ENCODE measurements at places on chromosomes 2 and 18. TPM values are rescaled to one million over a fixed set of nuclear protein-coding genes. Genes with fewer than 3 reads are reported as not detected.

PREPL gene
- 78.5 TPM for total RNA-seq

ESCO1 gene
- 48.6 TPM for total RNA-seq

MARCHF7 gene
- 76.6 TPM for total RNA-seq

C2orf80 gene
- total RNA-seq: 0.45 TPM

ASAP2 gene
- 16.1 TPM for total RNA-seq

SUMO1 gene
- total RNA-seq: 145 TPM

GPC1 gene
- 5.8 TPM for total RNA-seq

UPP2 gene
- total RNA-seq: not detected

SFTPB gene
- total RNA-seq: not detected

CHRND gene
- total RNA-seq: not detected

UGT1A8 gene
- not detected for total RNA-seq

All from SK-MEL-5 (cell line).